ENCODE measurements at places on chromosomes 7 and 10.

- DNase-seq = no peak
Measured at GRCh38 chr7:94656925-94657731, 1.2 kb upstream of the SGCE start.

- no peak for DNase-seq
Measured at GRCh38 chr10:75358835-75359421, 42.6 kb downstream of the ZNF503 start.

- no peak for DNase-seq
Measured at GRCh38 chr7:157016352-157017041, 6.0 kb upstream of the MNX1 start.

DNA sequence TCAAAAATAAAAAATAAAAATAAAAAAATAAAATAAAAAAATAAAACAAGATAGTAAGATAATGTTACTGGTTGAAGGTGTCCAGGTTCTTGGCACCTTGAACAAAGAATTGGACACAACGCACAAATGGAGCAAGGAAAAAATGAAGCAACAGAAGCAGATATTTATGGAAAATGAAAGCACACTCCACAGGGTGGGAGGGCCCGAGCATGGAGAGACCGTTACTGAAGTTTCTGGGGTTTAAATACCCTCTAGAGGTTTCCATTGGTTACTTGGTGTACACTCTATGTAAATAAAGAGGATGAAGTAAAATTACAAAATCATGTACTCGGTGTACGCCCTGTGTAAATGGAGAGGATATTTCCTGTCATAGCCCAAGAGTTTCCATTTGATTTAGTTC, 15.7 kb upstream of the PFKP start:
- no peak for DNase-seq

DNA sequence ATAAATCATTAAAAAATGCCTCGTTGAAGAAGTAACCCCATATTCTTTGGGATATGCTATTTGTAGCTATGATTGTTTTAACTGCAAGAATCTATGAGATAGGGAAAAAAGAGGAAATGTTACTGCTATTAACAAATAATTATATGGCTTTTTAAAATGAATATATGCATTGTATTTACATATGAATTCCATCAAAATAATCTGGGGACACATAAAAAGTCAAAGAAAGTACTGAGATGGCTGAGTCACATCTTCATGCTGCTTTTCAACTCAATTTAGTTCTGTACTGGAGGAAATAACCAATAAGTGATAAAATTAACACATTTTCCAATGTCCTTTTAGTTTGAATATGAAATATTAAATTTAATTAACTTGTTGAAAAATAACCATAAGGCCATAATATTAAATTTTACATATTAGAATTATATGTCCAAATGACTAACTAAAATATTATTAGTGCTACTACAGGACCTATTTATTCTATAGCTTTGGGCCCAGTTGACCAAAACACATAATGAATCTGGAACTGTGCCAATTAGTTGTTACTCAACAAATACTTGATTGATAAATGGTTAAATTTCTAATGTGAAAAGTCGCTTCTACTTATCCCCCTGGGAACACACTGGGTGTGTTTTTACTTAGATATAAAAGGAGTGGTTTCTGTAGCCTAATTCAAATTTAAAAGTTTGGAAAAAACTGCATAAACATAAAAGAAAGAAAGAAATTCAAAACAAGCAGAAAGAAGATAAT, 214.6 kb upstream of the PFKP start:
- no peak for DNase-seq

GRCh38 chr10:102729029-102730026, 14.4 kb upstream of the WBP1L start:
- DNase-seq = no peak

GRCh38 chr10:113641702-113642101, 22.1 kb downstream of the NRAP start:
- DNase-seq = no peak

GRCh38 chr7:19284596-19285300, 139.5 kb upstream of the FERD3L start:
- DNase-seq = no peak

Measured in NCI-H446 treated with DMSO at 0.1 percent for 48 hours (cell line).